Frontal cortex (tissue), 4 donors: ENCODE measurements at places on chromosomes 11 and 22. TPM values are rescaled to one million over a fixed set of nuclear protein-coding genes. Genes with fewer than 3 reads are reported as not detected.

DNA sequence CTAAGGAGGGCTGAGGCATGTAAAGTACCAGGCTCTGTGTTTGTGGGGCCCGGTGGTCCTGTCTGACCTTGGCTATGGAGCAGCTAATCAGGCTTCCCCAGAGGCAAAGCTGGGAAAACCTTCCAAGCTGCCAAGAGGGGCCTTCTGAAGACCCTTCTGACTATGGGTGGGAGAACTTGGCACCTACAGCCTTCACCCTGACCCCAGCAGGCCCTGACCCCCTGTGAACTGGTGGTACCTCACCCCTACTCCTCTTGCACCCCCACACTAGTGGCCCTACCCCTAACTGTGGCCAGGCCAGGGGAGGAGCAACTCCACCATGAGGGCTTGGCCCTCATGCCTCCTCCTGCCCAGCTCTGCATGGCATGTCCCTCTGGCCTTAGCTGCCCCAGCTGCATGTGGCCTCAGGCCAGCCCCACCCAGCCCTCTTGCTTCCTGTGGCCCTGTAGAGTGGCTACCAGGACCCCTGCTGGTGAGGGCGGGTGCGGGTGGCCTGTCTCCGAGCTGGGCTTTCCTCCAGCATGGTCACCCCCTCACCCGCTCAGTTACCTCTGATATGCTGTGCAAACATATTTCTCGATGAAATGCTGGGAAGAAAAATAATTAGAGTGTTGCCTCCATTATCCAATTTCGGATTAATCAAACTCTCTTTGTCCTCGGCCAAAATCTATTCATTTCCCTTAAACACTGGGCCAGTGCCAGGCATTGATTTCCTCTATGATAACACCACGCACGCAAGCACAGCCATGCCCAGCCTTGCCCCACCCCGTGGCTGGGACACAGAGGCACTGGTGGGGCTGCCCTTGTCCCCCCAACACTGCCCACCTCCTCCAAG is 7.5 kb downstream of the GNAZ start:
- DNase-seq: no peak

- no peak for DNase-seq
These were observed 56.2 kb downstream of the PANX1 start for GRCh38 chr11:94184846-94185245.

GRCh38 chr11:101583251-101584128 is at the start of gene TRPC6:
TSS of gene TRPC6 (minus strand) at chr11:101584007. CDS start at chr11:101583503, 504 bp downstream.
- DNase-seq: peak; percentile 33

GRCh38 chr11:66075273-66075672 is 5.2 kb downstream of the PACS1 start:
- no peak for DNase-seq

VWCE gene
- total RNA-seq: 2.0 TPM

SLC22A25 gene
- not detected for total RNA-seq
